ENCODE measurements at places on chromosomes 6 and 20. TPM values are rescaled to one million over a fixed set of nuclear protein-coding genes. Genes with fewer than 3 reads are reported as not detected.

The SLC17A4 gene
- total RNA-seq = 0.31 TPM

The SLC17A2 gene
- total RNA-seq = not detected

The CLPSL1 gene
- not detected for total RNA-seq

The HRH3 gene
- total RNA-seq = 0.31 TPM

The NRN1 gene
- 13.1 TPM for total RNA-seq

The CALHM5 gene
- 0.31 TPM for total RNA-seq

The GGTLC1 gene
- not detected for total RNA-seq

The CRISP1 gene
- total RNA-seq = not detected

The CD93 gene
- 10.3 TPM for total RNA-seq

The PHACTR1 gene
- 90.5 TPM for total RNA-seq

The COQ3 gene
- 11.0 TPM for total RNA-seq

The GRIK2 gene
- 245 TPM for total RNA-seq

The OPRM1 gene
- 0.94 TPM for total RNA-seq

The SRSF12 gene
- 38.2 TPM for total RNA-seq

The DSP gene
- total RNA-seq = 2.5 TPM

The UFL1 gene
- 18.8 TPM for total RNA-seq

The SLC29A1 gene
- total RNA-seq = 10.0 TPM

The HUS1B gene
- total RNA-seq = 8.8 TPM

The KCNK17 gene
- not detected for total RNA-seq

The TFAP2A gene
- not detected for total RNA-seq

The SIGLEC1 gene
- not detected for total RNA-seq

The RBPJL gene
- not detected for total RNA-seq

The CCM2L gene
- total RNA-seq = 2.8 TPM

The PRR18 gene
- not detected for total RNA-seq

The KCTD20 gene
- total RNA-seq = 68.5 TPM
